Activated CD4-positive, alpha-beta T cell treated with anti-CD3 and anti-CD28 coated beads, Interleukin-2, amount 10 ng/mL, durations not matched to agents 24 days and 14 days (primary cell): ENCODE measurements at places on chromosomes 16 and 17. TPM values are rescaled to one million over a fixed set of nuclear protein-coding genes. Genes with fewer than 3 reads are reported as not detected.

EFCAB13 gene
- 1.1 and 1.9 TPM in 2 replicates for total RNA-seq

ZG16 gene
- not detected in 2 replicates for total RNA-seq

DNA sequence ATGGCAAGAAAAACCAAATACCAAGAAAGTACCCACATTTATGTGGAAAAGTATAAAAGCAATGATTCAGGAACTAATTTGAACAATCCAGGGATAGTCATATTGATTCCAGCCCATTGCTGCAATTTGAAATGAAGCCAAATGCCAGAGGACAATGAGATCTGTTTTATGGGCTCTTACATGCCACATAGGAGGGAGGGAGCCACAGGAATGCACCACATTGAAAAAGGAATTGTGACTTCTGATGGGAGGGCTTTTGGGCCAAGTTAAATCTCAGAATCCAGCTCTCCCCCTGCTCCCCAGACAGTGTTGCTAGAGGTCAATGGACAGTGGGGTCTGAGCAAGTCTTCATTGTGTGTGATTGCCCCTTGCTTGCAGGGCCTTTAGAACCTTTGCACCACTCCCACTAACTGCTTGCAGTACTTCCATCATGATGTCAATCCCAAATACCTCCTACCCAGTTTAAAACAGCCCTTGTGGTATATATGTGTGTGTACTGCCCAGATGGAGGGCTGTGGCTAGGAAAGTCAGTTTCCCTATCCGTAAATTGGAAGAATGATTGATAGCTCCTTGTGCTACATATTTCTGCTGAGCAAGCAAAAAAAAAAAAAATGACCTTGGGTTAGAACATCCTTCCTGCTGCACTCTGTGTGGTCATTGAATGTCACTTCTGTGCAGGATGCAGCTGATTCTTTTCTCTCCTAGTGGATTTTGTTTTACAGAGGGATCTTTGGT lies 406.8 kb downstream of the UTP18 start:
- H3K27ac ChIP-seq, result no peak overlapping the region
- no peak for DNase-seq
- H3K4me3 ChIP-seq, result no peak overlapping the region

AATF gene
- 116 and 118 TPM in 2 replicates for total RNA-seq

DNA sequence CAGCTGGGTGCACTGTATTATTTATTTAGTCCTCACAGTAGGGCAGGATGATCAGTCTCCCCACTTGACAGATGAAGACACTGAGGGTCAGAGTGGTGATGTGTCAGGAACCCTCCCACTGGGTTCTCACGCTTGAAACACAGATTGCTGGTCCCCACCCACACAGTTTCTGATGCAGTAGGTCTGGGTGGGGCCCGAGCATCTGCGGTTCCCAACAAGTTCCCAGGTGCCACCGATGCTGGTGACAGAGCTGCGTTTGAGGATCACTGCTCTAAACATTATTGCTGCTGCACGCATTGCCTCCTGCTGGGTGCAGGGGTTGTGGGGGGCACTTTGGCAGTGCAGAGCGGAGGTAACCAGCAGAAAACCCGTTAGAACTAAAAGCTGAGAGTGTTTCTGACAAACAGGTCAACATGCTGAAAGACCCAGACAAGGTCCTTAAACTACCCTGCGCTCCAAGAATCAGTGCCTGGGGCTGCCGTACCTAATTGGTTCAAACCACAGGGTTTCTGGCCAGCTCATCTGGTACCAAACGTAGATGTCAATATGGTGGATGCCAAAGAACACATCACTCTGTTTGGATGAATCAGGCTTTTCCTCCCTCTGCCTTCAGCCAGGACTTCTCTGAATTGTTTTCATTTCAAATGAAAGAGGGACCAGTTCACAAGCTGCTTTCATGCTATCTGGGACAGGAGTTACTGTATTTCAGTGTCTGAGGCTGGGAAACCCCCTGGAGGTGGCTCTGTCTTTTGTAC lies 76.0 kb downstream of the ABCC1 start:
- no peaks in the 10 kb centered on the region for H3K27me3 ChIP-seq
- peaks cover 48% of the 10 kb centered on the region for H3K36me3 ChIP-seq
- peaks cover 41% of the 10 kb centered on the region for H3K4me1 ChIP-seq
- peak overlapping the region; percentile 60 for H3K4me3 ChIP-seq

DNA sequence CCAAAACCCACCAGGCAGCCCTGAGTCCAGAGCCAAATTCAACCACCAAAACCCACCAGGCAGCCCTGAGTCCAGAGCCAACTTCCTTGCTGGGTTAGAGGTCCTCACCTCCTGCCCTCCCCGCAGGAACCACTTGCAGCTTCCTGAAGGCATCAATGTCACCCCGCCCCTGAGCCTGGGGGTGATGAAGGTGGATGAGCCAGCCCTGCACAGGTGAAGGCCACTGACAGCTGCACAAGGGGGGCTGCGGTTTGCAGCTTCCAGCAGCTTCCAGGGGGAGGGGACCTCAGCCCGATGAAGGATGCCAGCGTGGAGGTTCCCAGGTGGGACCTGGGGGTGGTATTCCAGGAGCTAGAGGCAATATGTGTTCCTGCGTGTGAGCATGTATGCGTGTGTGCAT lies 7.6 kb upstream of the CSNK1D start:
- H3K4me1 ChIP-seq, result peaks cover 13% of the 10 kb centered on the region
- H3K27ac ChIP-seq, result no peak overlapping the region
- no peaks in the 10 kb centered on the region for H3K36me3 ChIP-seq
- no peak for DNase-seq
